ENCODE measurements at places on chromosomes 2 and 18. TPM values are rescaled to one million over a fixed set of nuclear protein-coding genes. Genes with fewer than 3 reads are reported as not detected.

The NFATC1 gene
- total RNA-seq, result 6.6 TPM

The RBFA gene
- total RNA-seq, result 18.0 TPM

The IRS1 gene
- 15.6 TPM for total RNA-seq

The CAPN14 gene
- not detected for total RNA-seq

The C1GALT1C1L gene
- total RNA-seq, result 0.25 TPM
